Naive thymus-derived CD8-positive, alpha-beta T cell (primary cell): ENCODE measurements at places on chromosomes 7 and 10.
A peak's percentile ranks its signal among the peaks of the same experiment; 100 is the strongest.

- peaks cover 4% of the 10 kb centered on the region for H3K27me3 ChIP-seq
- H3K4me3 ChIP-seq = no peak overlapping the region
- no peaks in the 10 kb centered on the region for H3K4me1 ChIP-seq
These were observed 103.1 kb upstream of the PARD3 start for GRCh38 chr10:34918060-34918775.

DNA sequence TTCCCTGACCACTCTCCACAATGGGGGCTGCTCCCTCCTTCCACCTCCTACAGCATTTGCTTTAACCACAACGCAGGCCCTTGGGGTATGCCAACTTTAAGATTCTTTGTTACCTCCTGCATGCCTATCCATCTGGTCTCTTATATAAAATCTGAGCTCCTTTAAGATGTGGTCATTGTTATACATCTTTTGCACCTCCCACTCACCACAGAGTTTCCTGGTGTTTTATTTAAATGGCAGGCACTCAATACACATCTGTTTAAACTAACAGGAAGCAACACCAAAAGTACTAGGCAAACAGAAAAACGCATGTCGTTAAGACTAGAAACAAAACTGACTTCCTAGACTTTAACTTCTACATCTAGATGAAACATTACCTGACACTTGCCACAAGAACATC, 36.3 kb downstream of the SLC25A13 start:
- no peaks in the 10 kb centered on the region for H3K27me3 ChIP-seq
- peaks cover 8% of the 10 kb centered on the region for H3K36me3 ChIP-seq
- peak overlapping the region; percentile 96 for H3K27ac ChIP-seq
- H3K4me1 ChIP-seq = peaks cover 28% of the 10 kb centered on the region
- H3K4me3 ChIP-seq = peak overlapping the region; percentile 68

- DNase-seq = no peak
- no peak overlapping the region for H3K4me3 ChIP-seq
- no peaks in the 10 kb centered on the region for H3K4me1 ChIP-seq
These were observed 237.1 kb upstream of the NRP1 start for GRCh38 chr10:33571616-33572015.

GRCh38 chr10:79562135-79562756, 2.0 kb upstream of the SFTPA2 start:
- H3K27ac ChIP-seq = no peak overlapping the region
- DNase-seq = peak; percentile 50
- no peaks in the 10 kb centered on the region for H3K36me3 ChIP-seq
- H3K4me3 ChIP-seq = peak overlapping the region; percentile 13
- H3K27me3 ChIP-seq = peaks cover 23% of the 10 kb centered on the region

- DNase-seq = no peak
- no peaks in the 10 kb centered on the region for H3K27me3 ChIP-seq
- no peak overlapping the region for H3K4me3 ChIP-seq
- no peak overlapping the region for H3K27ac ChIP-seq
- peaks cover 42% of the 10 kb centered on the region for H3K36me3 ChIP-seq
These were observed 87.8 kb downstream of the NRCAM start for GRCh38 chr7:108368466-108368865.

DNA sequence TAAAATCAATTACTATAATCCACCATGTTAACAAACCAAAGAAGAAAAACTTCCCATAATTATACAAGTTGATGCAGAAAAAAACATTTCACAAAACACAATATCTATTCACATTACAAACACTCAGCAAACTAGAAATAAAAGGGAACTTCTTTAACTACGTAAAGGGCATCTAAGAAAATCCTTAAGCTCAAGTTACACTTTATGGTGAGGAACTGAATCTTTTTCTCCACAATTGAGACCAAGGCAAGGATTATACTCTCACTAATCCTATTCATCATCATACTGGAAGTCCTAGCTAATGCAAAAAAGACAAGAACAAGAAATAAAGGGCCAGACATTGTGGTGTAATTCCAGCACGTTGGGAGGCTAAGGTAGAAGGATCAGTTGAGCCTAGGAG, 159.9 kb downstream of the ZNF365 start:
- no peak overlapping the region for H3K4me3 ChIP-seq
- no peak for DNase-seq
- H3K4me1 ChIP-seq = peaks cover 5% of the 10 kb centered on the region
- no peaks in the 10 kb centered on the region for H3K27me3 ChIP-seq
- no peak overlapping the region for H3K27ac ChIP-seq

DNA sequence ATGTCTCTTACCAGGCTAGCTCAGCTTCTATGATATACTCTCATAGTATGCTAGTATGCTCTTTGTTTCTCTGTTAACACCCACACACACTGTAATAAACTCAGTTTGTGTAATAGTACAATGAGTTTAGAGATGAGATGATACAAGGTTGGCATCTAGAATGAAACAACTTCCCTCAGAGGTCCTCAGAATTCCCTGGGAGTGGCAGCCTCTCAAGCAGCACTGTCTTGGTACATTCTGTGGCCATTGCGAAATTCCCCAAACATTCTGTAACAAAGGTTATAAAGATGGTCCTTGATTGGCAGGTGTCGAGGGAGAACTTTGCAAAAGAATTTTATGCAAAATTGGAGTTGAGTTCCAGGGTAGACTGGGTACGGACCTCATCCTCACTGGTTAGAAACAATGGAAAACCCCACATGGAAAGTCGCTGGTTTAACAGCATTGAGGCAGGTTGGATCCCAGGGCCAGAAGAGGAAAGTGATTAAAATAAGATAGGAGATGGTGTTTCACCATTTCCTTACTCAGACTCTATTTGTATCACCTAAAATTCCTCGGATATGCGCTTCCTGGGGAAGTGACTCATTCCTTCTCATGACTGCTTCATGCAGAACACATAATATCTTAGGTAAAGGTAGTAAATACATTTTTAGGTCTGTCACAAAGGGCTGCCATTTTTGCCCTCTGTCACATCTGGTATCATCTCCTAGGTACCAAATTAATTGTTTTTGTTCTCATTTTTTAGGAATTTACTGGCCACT, 657.8 kb downstream of the SORCS1 start:
- H3K27ac ChIP-seq = no peak overlapping the region
- no peak for DNase-seq
- no peaks in the 10 kb centered on the region for H3K4me1 ChIP-seq
- H3K27me3 ChIP-seq = no peaks in the 10 kb centered on the region
- no peaks in the 10 kb centered on the region for H3K36me3 ChIP-seq

- no peak overlapping the region for H3K27ac ChIP-seq
- H3K4me3 ChIP-seq = no peak overlapping the region
- no peaks in the 10 kb centered on the region for H3K36me3 ChIP-seq
- no peak for DNase-seq
- H3K27me3 ChIP-seq = no peaks in the 10 kb centered on the region
These were observed 1059.8 kb downstream of the LRMDA start for GRCh38 chr10:76491216-76491615.

- peaks cover 94% of the 10 kb centered on the region for H3K4me1 ChIP-seq
- no peak for DNase-seq
- peak overlapping the region; percentile 90 for H3K27ac ChIP-seq
- H3K4me3 ChIP-seq = peak overlapping the region; percentile 76
- H3K27me3 ChIP-seq = no peaks in the 10 kb centered on the region
- no peaks in the 10 kb centered on the region for H3K36me3 ChIP-seq
These were observed 362.6 kb upstream of the MGMT start for GRCh38 chr10:129104266-129105045.

DNA sequence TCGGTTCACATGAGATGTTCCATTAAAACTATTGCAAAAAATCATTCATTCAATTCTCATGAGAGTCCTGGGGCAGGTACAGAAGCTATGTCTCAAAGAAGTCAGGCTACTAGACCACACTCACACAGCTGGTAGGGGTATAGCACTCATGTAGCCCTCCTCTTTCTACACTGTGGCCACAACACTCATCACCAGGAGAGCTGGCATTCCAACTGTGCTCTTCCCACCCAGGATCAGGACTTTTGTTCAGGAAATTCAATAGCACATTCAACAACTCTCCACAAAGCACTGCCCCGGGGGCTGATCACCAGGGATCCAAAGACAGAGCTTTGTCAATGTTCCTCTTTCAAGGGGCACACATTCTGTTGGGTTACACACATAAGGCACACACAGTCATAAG, 31.0 kb upstream of the C10orf90 start:
- no peaks in the 10 kb centered on the region for H3K36me3 ChIP-seq
- no peak for DNase-seq
- no peaks in the 10 kb centered on the region for H3K4me1 ChIP-seq
- no peak overlapping the region for H3K27ac ChIP-seq

- no peak for DNase-seq
- peaks cover 3% of the 10 kb centered on the region for H3K4me1 ChIP-seq
- H3K27me3 ChIP-seq = peaks cover 50% of the 10 kb centered on the region
- no peak overlapping the region for H3K4me3 ChIP-seq
These were observed 5.0 kb upstream of the PTF1A start for GRCh38 chr10:23187155-23187554.

DNA sequence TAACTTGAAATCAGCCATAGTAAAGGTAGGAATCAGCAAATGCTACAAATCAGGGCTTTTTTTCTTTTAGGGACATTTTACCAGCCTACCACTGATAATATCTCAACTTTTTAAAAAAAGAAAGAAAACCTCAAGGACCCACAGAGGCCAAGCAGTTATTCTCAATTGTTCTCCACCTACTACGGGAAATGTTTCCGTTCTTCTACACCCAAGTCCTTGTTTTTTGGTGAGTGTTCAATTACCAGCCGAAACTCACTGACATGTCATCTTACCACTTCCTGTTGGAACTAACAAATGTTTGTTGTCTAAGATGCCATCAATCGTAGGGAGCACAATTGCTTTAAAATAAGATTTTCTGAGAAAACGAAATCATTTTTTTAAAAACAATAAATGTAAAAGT, 50.2 kb upstream of the CDK1 start:
- H3K4me1 ChIP-seq = peaks cover 28% of the 10 kb centered on the region
- H3K27me3 ChIP-seq = peaks cover 30% of the 10 kb centered on the region
- peak overlapping the region; percentile 53 for H3K27ac ChIP-seq
- peaks cover 4% of the 10 kb centered on the region for H3K36me3 ChIP-seq
- H3K4me3 ChIP-seq = peak overlapping the region; percentile 75

DNA sequence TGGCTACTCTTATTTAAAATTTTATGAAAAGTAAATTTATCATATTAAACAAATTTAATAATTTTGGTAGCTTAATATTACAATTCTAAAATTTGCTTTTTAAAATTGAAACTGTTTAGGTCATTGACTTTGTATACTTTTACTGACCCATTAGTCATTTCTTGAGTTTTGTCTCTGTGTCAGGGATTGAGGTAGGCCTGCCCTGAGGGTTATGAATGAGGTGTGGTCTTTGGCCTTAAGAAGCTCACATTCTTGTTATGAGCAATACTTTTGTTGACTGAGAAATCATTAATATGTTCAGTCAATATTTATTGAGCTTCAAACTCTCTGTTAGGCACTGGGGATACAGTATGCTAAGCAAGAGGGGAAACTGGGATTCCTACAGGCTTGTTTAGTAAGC, 47.0 kb upstream of the RPA3 start:
- peaks cover 49% of the 10 kb centered on the region for H3K4me1 ChIP-seq
- H3K36me3 ChIP-seq = peaks cover 3% of the 10 kb centered on the region
- H3K4me3 ChIP-seq = no peak overlapping the region
- no peak for DNase-seq
- no peaks in the 10 kb centered on the region for H3K27me3 ChIP-seq

DNA sequence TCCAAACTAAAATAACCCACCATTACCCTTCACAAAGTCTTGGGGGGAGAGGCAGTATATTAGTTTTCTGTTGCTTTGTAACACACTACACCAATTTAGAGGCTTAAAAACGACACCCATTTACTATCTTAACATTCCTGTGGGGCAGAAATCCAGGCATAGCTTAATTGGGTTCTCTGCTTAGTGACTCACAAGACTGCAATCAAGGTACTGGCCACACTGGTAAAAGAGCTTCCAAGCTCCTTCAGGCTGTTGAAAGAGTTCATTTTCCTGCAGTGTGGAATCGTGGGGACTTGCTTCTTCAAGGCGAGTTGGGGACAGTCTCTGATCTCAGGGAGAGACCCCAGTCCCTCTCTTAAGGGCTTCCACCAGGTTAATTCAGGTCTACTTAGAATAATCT, 139.1 kb downstream of the XPNPEP1 start:
- H3K4me1 ChIP-seq = no peaks in the 10 kb centered on the region
- no peak overlapping the region for H3K27ac ChIP-seq
- no peak overlapping the region for H3K4me3 ChIP-seq
- DNase-seq = no peak

DNA sequence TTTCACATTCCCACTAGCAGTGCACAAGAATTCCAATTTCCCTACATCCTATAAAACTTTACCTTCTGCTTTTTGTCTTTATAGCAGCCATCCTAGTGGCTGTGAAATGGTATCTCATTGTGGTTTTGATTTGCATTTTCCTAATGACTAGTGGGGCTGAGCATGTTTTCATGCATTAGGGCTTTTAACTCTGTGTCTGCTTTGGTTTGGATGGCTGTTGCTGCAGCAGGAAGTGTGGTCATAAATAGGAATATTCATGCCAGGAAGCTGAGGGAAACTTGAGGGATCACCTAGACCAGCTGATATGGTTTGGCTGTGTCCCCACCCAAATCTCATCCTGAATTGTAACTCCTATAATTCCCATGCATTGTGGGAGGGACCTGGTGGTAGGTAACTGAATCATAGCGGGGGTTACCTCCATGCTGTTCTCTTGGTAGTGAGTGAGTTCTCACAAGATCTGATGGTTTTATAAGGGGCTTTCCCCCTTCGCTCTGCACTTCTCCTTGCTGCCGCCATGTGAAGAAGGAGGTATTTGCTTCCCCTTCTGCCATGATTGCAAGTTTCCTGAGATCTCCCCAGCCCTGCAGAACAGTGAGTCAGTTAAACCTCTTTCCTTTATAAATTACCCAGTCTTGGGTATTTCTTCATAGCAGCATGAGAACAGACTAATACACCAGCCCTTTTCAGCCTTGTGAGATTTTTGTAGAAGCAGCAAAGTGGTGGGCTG, 181.8 kb upstream of the PITRM1 start:
- peaks cover 8% of the 10 kb centered on the region for H3K27me3 ChIP-seq
- peaks cover 4% of the 10 kb centered on the region for H3K4me1 ChIP-seq
- no peak overlapping the region for H3K27ac ChIP-seq

DNA sequence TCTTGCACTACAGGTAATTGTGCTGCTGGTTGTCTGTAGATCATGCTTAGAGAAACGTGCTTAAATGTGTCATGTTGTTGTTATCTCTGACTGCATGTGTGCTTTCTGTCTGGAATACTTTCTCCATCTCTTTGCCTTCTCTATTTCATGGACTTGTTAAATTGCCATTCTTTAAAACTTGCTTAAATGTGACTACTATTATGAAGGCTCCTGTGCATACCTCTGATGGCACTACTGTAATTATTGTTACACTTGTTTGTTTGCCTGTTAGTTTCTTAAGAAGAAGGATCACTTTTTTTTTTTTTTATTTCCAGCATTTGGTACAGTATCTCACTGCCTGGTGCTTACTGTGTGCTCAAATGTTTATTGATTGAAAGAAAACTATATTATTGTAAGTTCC, 41.6 kb downstream of the KMT2E start:
- H3K36me3 ChIP-seq = peaks cover 81% of the 10 kb centered on the region
- peaks cover 82% of the 10 kb centered on the region for H3K4me1 ChIP-seq
- no peak for DNase-seq

GRCh38 chr7:150722431-150722931, 6.1 kb downstream of the GIMAP1 start:
- peak overlapping the region; percentile 90 for H3K27ac ChIP-seq
- H3K4me1 ChIP-seq = peaks cover 80% of the 10 kb centered on the region
- peak overlapping the region; percentile 92 for H3K4me3 ChIP-seq
- no peak for DNase-seq
- H3K36me3 ChIP-seq = peaks cover 79% of the 10 kb centered on the region
- H3K27me3 ChIP-seq = no peaks in the 10 kb centered on the region

GRCh38 chr10:120039046-120039445, 146.5 kb downstream of the SEC23IP start:
- H3K27ac ChIP-seq = no peak overlapping the region
- peaks cover 6% of the 10 kb centered on the region for H3K27me3 ChIP-seq
- no peaks in the 10 kb centered on the region for H3K36me3 ChIP-seq
- H3K4me1 ChIP-seq = no peaks in the 10 kb centered on the region

- H3K27me3 ChIP-seq = peaks cover 46% of the 10 kb centered on the region
- H3K36me3 ChIP-seq = no peaks in the 10 kb centered on the region
These were observed 2.5 kb downstream of the HMX2 start for GRCh38 chr10:123150271-123150985.
